Keratinocyte (primary cell): ENCODE measurements at places on chromosomes 5 and 9.

DNA sequence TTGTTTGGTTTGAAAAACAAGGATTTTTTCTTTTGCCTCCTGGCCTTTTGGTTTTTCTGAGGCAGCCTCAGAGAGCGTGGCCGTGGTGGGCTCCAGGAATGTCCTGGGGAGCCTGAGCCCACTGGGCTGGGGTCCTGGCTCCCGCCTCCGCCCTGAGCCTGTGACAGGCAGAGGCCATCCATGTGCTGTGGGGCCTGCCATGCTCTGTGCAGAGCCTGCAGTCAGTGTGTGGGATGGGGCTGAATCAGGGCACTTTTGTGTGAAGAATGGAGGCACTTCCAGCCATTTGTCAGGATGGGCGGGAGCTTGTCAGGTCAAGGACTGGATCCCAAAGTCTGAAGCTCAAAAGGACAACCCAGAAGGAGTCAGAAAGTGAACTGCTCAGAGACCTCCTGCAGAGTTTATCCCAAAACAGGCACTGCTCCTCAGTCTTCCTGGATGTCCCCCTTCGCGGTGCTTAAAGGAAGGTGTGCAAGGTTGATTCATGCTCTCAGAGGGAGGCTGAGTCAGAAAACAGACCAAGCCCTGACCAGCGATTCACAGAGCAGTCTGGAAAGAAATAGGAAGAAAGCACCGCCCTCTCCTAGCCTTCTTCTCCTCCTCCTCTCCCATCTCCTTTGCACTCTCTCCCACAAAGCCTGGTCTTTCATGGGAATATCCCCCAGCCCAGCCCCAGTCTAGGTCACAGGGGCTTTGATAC is 53.2 kb downstream of the MVB12B start:
- DNase-seq, result no peak

DNA sequence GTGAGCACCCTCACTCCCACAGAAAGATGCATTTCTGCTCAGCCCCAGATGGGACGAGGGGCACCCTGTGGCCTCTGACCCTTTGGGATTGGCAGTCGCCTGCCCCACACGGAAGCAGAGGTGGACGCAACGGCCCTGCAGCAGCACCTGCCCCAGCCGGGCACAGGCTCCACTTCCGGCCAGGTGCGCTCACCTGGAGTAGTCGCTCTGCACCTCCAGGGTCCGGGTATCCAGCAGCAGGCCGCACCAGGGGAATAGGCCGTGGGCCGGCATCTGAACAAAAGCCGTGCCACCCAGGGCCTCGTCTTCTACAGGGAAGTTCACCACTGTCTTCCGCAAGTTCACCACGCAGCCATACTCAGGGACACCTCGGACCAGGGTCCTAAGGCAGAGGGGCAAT is 30.7 kb downstream of the TERT start:
- no peak for DNase-seq

- no peak for DNase-seq
Measured at GRCh38 chr5:104815212-104815611, 1252.6 kb upstream of the NUDT12 start.

DNA sequence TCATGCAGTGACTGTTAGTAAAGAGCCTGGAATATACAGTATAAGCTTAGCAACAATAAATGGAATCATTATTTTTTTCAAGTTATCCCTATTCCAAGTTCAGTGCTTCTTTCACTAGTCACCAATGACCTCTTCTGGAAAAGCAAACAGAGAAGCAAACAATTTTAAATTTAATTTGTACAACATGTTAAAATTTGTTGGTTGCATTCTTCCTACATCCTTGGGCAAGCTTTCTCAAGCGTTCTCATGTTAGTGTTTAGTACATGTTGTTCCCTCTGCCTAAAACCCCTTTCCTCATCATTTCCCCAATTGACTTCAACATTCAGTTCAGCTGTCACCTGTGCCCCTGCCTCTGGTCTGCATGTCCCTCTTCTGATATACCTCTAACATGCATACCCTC is 123.4 kb downstream of the SEC61B start:
- DNase-seq, result no peak

- DNase-seq, result peak; percentile 44
Measured at GRCh38 chr5:55850839-55851674, at the start of gene IL31RA. IL31RA (plus strand) TSS chr5:55851357; CDS start chr5:55851571, 214 bp downstream.
